ENCODE measurements at places on chromosomes 4 and X.

DNA sequence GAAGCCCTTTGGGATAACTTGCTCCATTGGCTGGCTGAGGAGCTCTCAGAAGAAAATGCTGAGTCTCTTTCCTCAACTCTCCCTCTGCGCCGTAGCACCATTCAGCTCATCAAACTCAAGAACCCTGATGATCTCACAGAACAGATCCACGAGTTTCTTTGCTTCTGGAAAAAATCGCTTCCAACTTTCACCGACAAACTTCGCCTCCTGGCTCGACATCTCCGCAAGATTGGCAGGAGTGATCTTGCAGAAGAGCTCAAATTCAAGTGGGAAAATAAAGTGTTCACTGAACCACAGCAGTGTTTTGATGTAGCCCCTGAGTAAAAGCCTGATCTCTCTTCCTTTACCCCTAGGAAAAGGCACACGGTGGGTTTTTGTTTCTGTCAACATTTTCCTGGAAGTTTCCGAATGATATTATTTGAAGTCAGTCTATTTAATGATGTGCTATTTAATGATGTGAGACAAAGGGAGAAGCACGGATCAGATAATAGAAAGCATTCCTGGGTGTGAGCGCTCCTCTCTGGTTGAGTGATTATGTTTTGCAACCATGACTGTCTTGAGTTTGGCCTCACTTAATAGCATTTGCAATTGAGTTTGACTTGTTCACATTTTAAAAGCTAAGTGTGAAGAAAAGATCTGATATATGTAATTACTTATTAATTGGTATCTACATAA, 62.2 kb downstream of the DTHD1 start:
- no peak for DNase-seq

GRCh38 chr4:14695095-14695845, 307.0 kb upstream of the CPEB2 start:
- DNase-seq = no peak

DNA sequence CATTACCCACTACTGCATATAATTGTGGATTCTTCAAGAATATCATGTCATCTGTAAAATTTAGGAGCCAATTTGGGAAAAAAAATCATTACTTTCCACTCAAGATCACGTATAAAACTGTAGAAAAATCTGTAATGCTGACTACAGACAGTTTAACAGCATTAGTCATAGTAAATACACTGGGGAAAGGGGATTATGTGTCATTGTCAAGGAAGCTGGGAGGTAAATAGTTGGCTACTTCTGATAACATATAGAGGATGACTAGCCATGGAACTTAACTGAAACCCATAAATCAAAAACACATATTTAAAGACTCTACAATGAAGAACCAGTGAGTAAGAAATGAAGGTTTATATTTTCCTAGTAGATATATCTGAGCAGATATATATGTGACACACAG, 1666.4 kb upstream of the IGFBP7 start:
- DNase-seq = no peak

- DNase-seq = no peak
These were observed 19.6 kb downstream of the ZNF330 start for GRCh38 chr4:141240259-141240658.

GRCh38 chrX:84240848-84241565, 53.0 kb upstream of the RPS6KA6 start:
- DNase-seq = no peak

DNA sequence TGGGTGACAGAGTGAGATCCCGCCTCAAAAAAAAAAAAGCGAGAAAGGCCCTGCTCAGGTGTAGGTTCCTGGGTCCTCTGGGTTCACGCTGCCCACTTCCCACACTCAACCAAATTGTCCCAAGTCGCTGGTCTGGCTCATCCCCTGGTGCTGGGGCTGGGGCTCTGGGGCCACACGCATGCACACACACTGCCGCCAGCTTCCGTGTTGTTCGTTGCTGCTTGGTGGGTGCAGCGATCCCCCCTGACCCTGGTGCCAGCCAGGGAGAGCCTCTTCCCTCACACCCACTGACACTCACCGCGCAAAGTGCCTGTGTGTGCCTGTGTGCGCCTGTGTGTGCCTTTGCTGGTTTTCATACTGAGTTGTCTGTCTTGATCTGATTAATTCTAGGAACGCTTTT, 124.1 kb upstream of the NKX1-1 start:
- DNase-seq = no peak

Data from Calu3 (cell line).